Astrocyte (in vitro differentiated cells and primary cell): ENCODE measurements at places on chromosomes 2 and 18. TPM values are rescaled to one million over a fixed set of nuclear protein-coding genes. Genes with fewer than 3 reads are reported as not detected.

PUS10 gene
- 7.7 and 9.4 TPM in 2 replicates for total RNA-seq

LIMS3 gene
- total RNA-seq, result 3.2 and 7.1 TPM in 2 replicates

SERPINB13 gene
- total RNA-seq, result not detected in 2 replicates

CRIM1 gene
- total RNA-seq, result 138 and 180 TPM in 2 replicates

STAM2 gene
- 33.8 and 35.3 TPM in 2 replicates for total RNA-seq

OR6B2 gene
- not detected in 2 replicates for total RNA-seq

TNFAIP6 gene
- 0.75 and 1.4 TPM in 2 replicates for total RNA-seq

ANKRD30BL gene
- total RNA-seq, result not detected in 2 replicates

- no peaks in the 10 kb centered on the region for H3K27me3 ChIP-seq
- no peaks in the 10 kb centered on the region for H3K36me3 ChIP-seq
- H3K4me1 ChIP-seq, result peaks cover 8% of the 10 kb centered on the region
- no peak for DNase-seq
Measured at GRCh38 chr2:100809506-100809905, 10.4 kb upstream of the NPAS2 start.

- peaks cover 36% of the 10 kb centered on the region for H3K4me1 ChIP-seq
- H3K36me3 ChIP-seq, result no peaks in the 10 kb centered on the region
- DNase-seq, result no peak
- H3K27ac ChIP-seq, result no peak overlapping the region
- no peaks in the 10 kb centered on the region for H3K27me3 ChIP-seq
- H3K4me3 ChIP-seq, result no peak overlapping the region
Measured at GRCh38 chr2:237869343-237870102, 10.1 kb downstream of the RAMP1 start.

DNA sequence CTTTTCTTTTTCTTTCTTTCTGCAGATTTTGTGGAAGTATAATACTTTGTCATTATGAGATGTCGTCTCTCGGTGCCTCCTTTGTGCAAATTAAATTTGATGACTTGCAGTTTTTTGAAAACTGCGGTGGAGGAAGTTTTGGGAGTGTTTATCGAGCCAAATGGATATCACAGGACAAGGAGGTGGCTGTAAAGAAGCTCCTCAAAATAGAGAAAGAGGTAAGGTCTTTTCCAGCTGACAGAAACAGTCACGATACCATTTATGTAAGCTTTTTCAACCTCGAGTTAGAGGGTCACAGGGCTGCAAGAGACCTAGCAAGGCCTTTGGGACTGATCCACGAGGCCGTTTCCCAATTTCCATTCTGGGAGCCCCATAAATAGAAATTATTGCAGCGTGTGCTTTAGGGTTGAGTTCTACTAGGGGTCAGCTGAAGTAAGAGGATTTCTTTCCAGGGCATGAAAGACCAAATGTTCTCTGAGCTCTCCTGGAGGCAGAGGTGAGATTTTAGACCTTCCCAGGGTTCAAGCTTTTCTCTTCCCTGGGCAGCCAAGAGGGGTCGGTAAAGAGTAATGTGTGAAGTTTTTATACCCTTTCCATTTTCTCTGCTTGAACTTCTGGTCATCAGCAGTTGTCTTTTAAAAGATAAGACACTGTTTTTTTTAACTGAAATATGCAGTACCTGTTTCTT is 15.5 kb downstream of the MAP3K20 start:
- H3K4me3 ChIP-seq, result no peak overlapping the region
- H3K27ac ChIP-seq, result peak overlapping the region; percentile 45
- H3K27me3 ChIP-seq, result no peaks in the 10 kb centered on the region
- no peak for DNase-seq
- H3K4me1 ChIP-seq, result peaks cover 21% of the 10 kb centered on the region

- H3K36me3 ChIP-seq, result no peaks in the 10 kb centered on the region
- no peak for DNase-seq
- no peaks in the 10 kb centered on the region for H3K4me1 ChIP-seq
- H3K4me3 ChIP-seq, result no peak overlapping the region
Measured at GRCh38 chr18:63917817-63918216, 10.1 kb downstream of the SERPINB10 start.

GRCh38 chr18:62999392-62999791 is 284.1 kb downstream of the PHLPP1 start:
- H3K36me3 ChIP-seq, result no peaks in the 10 kb centered on the region
- no peaks in the 10 kb centered on the region for H3K27me3 ChIP-seq
- no peak overlapping the region for H3K4me3 ChIP-seq
- H3K4me1 ChIP-seq, result no peaks in the 10 kb centered on the region
- no peak overlapping the region for H3K27ac ChIP-seq
- peak; percentile 73 for DNase-seq

DNA sequence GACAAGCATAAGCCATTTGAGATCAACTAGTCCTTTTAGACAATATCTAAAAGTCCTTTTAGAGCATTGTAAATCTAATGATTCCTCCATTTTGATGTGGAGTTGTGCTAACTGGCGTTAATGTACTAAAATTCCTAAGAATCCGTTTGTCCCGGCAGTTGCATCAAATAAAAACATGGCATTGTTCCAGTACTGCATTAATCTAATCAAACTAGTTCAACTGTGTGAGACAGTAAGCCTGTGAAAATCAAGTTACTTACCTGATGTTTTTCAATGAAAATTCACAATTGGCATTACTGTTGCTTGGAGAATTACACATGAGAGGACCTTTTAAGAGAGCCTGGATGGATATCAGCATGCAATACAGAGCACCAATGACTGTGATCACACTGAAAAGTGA is 13.3 kb downstream of the TM4SF20 start:
- H3K36me3 ChIP-seq, result peaks cover 3% of the 10 kb centered on the region
- H3K27ac ChIP-seq, result no peak overlapping the region
- no peak overlapping the region for H3K4me3 ChIP-seq
- H3K4me1 ChIP-seq, result peaks cover 16% of the 10 kb centered on the region
- no peaks in the 10 kb centered on the region for H3K27me3 ChIP-seq

DNA sequence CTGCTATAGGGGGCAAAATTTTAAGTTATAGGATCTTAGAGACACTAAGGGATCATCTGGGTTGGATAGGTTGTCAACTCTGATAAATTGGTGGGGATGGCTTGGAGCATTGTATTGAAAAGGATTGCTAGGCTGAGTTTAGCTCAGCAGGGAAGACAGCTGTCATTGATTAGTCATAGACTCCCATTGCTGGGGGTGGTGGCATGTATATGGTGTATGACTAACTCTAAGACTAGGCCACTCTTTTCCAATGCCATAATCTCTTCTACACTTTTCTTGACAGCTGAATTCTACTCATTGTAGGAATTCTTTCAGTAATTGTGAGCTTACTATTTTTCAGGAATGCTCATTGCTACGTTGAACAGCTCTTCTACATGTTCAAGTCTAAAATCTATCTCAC is 81.3 kb upstream of the PELI1 start:
- no peak overlapping the region for H3K4me3 ChIP-seq
- H3K4me1 ChIP-seq, result peaks cover 8% of the 10 kb centered on the region
- H3K36me3 ChIP-seq, result no peaks in the 10 kb centered on the region

DNA sequence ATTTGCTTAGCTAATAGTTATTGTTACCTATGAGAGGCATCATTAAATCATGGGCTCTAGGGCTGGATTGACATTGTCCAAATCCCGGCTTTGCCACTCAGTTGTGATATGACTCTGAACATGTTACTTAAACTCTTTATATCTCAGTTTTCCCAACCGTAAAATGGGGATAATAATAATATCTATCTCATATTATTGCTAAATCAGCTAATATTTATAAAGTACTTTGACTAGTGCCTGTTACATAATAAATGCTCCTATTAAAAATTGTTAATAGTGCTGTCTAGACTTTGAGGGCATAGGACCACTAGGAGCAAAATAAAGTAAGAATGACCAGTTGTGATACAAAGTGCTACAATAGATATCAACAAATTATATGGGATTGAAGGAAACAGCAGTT is 376.3 kb upstream of the FIGN start:
- no peak for DNase-seq
- H3K27ac ChIP-seq, result no peak overlapping the region
- H3K4me3 ChIP-seq, result no peak overlapping the region
- no peaks in the 10 kb centered on the region for H3K4me1 ChIP-seq

DNA sequence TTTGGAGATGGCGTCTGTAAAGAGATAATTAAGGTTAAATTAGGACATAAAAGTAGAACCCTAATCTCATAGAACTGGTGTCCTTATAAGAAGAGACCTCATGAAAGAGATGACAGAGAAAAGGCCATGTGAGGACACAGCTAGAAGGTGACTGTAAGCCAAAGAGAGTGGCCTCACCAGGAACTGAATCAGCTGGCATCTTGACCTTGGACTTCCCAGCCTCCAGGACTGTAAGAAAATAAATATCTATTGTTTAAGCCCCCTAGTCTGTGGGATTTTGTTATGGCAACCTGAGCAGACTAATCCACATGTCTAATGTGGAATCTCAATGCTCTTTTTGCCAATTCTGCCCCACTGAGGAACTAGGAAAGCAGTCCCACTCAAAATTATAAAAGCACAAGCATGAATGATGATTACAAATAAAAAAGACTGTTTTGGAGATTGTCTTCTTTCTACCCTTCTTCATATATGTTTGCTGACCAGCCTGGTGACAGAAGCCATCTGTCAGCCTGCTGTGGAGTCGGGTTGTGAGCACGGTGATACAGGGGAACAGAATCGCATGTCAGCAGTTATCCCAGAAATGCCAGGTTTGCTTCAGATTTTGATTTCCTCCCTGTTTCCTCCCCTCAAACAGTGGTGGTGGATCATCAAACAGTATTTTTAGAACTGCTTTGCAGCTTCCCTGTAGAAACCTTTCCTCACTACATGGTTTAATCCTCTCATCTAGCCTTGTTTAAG is 54.2 kb downstream of the INPP4A start:
- no peak for DNase-seq
- H3K27ac ChIP-seq, result no peak overlapping the region
- H3K27me3 ChIP-seq, result no peaks in the 10 kb centered on the region
- H3K36me3 ChIP-seq, result no peaks in the 10 kb centered on the region
- H3K4me1 ChIP-seq, result no peaks in the 10 kb centered on the region

DNA sequence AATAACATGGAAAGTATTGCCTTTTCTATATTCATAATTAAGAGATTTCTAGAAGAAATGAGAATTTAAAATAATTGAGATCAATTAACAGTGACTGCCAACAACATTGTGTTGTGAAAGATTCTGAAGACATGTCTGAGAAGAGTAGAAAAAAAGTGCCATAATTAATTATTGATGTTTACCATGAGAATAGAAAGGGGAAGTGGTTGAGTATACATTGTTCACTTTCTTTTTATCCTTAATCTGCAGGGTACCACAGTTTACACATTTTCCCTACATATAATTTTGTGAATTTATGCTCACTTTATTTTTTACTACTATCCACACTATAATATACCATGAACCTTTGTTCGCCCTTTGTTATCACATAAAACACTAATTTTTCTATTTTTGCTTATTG is 47.1 kb upstream of the UBE2E3 start:
- H3K4me3 ChIP-seq, result no peak overlapping the region
- no peaks in the 10 kb centered on the region for H3K27me3 ChIP-seq

DNA sequence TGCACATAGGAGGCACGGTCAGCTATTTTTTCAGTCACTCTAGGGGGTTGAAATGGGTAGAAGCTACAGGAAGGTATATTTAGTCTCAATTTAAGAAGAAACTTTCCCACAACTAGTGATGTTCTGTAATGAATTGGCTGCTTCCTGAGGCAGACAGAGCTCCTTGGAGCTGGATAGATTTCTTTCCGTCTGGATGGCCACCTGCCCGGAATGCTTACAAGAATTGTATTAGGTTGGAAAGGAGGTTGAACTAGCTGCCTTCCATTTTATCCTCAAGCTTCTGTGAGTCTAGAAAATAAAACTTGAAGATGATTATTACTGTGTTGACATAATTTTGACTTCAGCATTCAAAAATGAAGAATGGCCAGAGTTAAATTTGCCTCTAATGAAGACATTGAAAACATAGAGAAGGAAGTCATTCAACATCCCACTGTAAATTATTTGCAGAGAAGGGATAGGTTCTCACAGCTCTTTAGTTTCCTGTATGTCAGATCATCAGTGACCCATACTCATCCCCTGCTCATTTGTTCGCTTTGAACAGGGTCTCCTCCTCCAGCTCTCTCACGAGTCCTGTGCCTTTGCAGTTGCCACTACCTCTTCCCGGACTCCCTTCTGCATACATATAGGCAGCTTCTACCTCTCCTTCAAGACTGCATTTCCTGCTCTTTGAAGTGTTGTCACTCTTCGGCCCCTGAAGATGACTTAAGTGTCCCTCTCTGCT is 88.8 kb downstream of the CRIM1 start:
- DNase-seq, result peak; percentile 64
- no peaks in the 10 kb centered on the region for H3K27me3 ChIP-seq
- H3K27ac ChIP-seq, result peak overlapping the region; percentile 6
- H3K36me3 ChIP-seq, result peaks cover 78% of the 10 kb centered on the region
- peaks cover 12% of the 10 kb centered on the region for H3K4me1 ChIP-seq

DNA sequence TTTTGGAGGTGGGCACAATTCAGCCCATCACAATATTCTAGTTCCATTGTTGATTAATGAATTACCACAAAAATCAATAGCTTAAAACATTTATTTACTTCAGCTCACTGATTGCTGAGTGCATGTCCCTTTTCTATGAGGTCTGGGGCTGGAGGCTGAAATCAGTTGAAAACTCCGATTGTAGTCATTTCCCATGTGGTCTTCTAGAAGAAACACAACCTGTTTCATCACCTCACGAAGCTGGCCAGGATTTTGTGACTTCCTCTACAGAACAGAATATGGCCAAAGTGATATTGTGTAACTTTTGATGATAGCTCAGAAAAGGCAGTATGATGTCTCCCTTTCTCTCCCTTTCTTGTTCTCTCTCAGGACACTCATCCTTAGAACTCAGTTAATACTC is 44.1 kb upstream of the CYRIA start:
- peaks cover 2% of the 10 kb centered on the region for H3K27me3 ChIP-seq
- no peaks in the 10 kb centered on the region for H3K4me1 ChIP-seq
- no peak overlapping the region for H3K4me3 ChIP-seq
- no peak for DNase-seq
- H3K27ac ChIP-seq, result no peak overlapping the region
- no peaks in the 10 kb centered on the region for H3K36me3 ChIP-seq

DNA sequence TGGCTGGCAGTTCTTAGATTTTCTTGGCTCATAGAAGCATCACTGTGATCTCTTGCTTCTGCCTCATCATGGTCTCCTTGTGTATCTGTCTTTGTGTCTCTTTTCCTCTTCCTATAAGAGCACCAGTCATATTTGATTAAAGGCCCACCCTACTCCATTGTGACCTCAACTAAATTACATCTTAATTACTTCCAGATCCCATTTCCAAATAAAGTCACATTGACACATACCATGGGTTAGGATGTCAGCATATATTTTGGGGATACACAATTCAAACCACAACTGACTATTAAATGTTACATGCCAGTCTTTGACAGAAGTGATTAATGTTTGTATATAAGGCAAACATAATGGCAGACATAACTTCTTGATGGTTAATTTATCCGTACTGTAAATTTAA is 27.3 kb upstream of the TMX3 start:
- no peak for DNase-seq
- no peaks in the 10 kb centered on the region for H3K36me3 ChIP-seq
- no peak overlapping the region for H3K4me3 ChIP-seq
- H3K4me1 ChIP-seq, result no peaks in the 10 kb centered on the region

GRCh38 chr2:48734576-48735303 is 20.8 kb downstream of the LHCGR start:
- no peak for DNase-seq
- H3K4me1 ChIP-seq, result peaks cover 6% of the 10 kb centered on the region
- H3K27me3 ChIP-seq, result peaks cover 17% of the 10 kb centered on the region
- H3K36me3 ChIP-seq, result no peaks in the 10 kb centered on the region

- H3K27ac ChIP-seq, result no peak overlapping the region
- H3K4me1 ChIP-seq, result no peaks in the 10 kb centered on the region
- H3K27me3 ChIP-seq, result no peaks in the 10 kb centered on the region
- H3K4me3 ChIP-seq, result no peak overlapping the region
Measured at GRCh38 chr2:170191166-170191866, 13.4 kb downstream of the MYO3B start.

GRCh38 chr2:70094978-70095719 is 7.9 kb downstream of the PCBP1 start:
- peak; percentile 15 for DNase-seq
- no peak overlapping the region for H3K4me3 ChIP-seq
- H3K27me3 ChIP-seq, result no peaks in the 10 kb centered on the region
- peaks cover under 1% of the 10 kb centered on the region for H3K4me1 ChIP-seq

- H3K4me3 ChIP-seq, result no peak overlapping the region
- H3K36me3 ChIP-seq, result no peaks in the 10 kb centered on the region
Measured at GRCh38 chr18:26386441-26386840, 160.2 kb downstream of the TAF4B start.
